BJ (cell line): ENCODE measurements at places on chromosomes 3 and 15.

DNA sequence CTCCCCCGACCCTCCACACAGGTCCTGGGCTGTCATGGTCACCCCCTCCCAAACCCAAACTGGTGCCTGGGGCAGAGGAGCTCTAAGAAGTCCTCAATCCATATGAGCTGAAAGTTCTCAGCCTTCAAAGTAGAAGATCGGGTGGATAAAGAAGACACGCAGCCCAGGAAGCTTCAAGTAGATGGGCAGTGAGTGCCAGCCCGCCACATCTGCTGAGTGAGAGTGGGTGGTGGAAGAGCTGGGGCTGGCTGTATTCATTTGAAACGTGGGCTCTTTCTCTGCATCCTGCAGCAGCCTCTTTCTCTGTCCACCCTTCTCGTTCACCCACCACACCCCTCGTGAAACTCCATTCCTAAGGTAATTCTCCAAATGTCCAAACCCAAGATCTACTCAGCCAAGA lies 363.8 kb upstream of the ICE2 start:
- DNase-seq: no peak

GRCh38 chr3:178522200-178523052 lies 13.8 kb upstream of the KCNMB2 start:
- no peak for DNase-seq

DNA sequence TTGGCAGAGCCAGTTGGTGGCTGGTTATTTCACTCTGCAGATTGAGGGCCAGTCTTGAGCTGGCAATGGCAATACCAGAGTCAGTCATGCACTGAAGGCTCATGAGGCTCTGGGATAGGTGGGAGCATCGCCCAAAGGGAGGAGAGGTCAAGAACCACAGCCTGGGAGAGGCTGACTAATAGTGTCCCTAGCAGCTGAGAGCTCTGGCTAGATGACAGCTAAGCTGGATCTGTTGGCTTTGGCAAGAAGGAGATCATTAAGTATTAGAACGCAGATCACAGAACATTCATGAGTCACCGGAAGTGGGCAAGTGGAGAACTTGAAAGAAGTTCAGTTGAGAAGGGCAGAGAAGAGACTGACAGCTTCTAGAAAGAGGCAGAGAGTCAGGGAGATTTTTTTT lies 521.1 kb downstream of the NR2F2 start:
- DNase-seq: no peak

DNA sequence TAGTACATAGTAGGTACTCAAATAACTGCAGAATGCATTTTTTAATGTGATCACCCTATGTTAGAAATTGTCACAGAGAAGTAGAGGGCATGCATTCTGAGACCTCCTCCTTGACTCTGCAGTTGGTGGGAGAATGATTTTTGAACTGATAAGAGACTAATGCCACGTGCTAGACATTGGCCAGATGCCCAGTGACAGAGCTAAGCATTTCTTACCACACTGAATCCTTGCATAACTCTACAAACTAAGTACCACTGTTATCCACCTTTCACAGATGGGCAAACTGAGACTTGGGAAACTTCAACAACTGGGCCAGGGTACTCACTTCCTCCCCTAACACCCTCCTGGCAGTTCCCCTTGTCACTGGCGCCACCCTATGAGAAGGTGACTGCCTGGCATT lies 33.5 kb upstream of the SPATA12 start:
- DNase-seq: no peak

DNA sequence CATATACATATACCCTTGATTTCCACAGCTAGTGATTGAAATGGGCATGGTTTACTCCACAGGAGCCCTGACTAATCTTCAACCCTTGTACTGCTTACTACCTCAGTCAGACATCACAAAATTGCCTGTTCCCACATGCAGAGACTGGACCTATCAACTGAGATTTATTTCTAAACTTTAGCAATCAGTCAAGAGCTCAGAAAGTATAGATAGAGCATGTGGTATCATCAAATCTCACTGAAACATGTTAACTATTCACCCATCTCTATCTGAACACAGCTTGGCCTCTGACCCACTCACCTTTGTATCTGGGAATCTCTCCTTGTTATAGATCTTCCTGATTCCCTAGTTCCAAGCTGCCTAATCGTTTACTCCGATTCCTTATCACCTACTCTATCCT lies 14.6 kb downstream of the ADAM10 start:
- no peak for DNase-seq

DNA sequence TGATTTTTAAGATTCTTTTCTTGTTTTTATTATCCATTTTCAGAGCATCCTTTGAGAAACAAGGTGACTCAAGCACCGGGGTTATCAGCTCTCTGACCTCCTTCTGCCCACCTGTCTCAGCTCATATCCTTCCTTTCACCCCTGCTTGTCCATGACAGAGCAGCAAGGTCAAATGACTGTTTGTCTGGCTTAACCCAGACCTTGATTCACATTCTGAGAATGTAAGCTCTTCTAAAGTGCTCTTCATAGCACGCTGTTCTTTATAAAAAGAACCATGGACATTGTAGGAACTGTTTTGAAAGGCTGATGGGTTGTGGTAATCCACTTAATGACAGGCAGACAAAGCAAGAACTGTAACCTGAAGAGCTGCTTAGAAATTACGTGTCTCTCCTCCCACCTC lies 122.5 kb downstream of the CHST2 start:
- no peak for DNase-seq

GRCh38 chr3:185630182-185630622 lies 44.1 kb downstream of the SENP2 start:
- DNase-seq: no peak

DNA sequence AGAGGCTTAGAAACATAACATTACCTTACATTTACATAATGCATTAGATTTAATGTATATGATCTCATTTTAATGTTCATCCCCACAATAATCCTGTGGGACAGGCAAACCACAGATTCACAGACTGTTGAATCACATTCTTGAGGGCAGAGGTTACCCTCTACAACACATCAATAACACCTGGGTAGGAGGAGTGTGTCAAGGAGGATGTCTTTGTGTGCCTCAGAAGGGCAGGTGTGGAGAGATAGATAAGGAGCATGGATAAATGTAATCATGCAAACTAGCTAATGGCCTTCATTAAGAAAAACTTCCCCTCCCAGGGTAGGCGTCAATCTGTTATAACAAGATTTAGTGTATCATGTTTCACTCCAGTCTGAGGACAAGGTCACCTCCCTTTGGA lies 12.9 kb upstream of the MB21D2 start:
- DNase-seq: no peak

GRCh38 chr3:63934041-63934866 lies 22.1 kb upstream of the SCAANT1 start:
- DNase-seq: no peak

- DNase-seq: no peak
These were observed 2.0 kb downstream of the TMEM62 start for GRCh38 chr15:43135351-43135750.

DNA sequence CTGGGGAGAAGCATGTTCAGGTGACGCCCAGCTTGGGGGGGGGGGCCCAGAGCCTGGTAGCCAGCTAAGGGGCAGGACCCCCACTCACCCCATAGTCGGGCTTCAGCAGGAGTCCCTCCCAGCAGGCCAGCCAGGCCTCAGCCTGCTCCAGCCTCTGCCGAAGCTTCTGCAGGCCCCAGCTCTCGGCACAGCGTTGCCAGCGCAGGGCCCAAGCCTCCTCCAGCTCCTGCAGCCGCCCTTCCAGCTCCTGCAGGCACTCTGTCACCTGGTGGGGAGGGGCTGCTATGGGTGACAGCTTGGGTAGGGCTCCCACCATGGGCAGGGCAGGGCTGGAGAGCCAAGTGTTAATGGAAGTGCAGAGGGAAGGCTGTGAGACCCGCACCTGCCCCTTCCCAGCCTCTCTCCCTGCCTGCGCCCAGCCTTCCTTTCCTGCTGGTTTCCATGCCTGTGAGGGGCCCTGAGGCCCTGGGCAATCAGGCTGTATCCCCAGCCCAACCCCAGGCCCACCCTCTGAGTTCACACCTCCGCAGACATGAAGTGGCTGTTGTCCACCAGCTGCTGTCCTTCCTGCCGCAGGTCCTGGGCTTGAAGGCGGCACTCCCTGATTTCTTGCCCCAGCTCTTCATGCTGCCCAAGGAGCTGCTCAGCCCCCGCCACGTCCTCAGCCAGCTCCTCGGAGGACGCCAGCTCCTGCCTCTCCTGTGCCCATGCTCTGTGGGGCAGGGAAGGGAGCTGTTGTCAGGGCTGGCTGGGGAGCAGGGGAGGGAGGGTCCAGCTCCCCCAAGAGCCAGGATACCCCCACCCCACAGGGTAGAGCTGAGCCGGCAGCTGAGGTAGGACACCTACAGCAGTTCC lies 14.3 kb downstream of the PLA2G4B start:
- no peak for DNase-seq

GRCh38 chr15:98292442-98293240 lies 332.1 kb downstream of the ARRDC4 start:
- no peak for DNase-seq

- DNase-seq: no peak
These were observed 36.0 kb downstream of the PDIA5 start for GRCh38 chr3:123102826-123103225.

DNA sequence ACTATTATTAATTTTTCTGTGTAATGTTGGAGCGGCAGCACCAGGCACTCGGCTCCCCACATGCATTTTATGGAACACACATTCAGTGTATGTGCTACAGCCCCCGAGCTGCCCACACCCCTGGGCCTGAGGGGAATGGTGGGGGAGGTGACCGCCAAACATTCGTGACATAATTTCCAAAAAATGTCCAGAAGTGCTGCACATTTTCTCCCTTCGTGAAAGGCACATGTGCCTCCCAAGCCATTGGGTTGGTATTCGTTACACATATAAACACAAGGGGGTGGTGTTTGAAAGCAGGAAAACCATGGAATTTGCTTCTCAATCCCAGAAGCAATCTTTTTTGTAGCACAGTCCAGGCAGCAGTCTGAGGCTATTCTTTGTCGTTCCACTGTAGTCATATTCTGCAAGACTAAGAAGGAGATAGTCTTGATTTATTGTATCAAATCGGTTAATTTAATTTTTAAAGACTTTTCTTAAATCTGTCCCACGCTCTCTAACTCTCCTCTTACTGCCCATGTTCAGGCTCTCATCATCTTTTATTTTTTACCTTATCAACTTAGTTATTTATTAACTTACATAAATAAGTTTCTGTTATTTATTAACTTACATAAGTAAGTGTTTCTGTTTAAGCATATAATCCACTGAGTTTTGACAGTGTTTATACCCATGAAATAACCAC lies 39.2 kb upstream of the POLR2M start:
- peak; percentile 68 for DNase-seq

DNA sequence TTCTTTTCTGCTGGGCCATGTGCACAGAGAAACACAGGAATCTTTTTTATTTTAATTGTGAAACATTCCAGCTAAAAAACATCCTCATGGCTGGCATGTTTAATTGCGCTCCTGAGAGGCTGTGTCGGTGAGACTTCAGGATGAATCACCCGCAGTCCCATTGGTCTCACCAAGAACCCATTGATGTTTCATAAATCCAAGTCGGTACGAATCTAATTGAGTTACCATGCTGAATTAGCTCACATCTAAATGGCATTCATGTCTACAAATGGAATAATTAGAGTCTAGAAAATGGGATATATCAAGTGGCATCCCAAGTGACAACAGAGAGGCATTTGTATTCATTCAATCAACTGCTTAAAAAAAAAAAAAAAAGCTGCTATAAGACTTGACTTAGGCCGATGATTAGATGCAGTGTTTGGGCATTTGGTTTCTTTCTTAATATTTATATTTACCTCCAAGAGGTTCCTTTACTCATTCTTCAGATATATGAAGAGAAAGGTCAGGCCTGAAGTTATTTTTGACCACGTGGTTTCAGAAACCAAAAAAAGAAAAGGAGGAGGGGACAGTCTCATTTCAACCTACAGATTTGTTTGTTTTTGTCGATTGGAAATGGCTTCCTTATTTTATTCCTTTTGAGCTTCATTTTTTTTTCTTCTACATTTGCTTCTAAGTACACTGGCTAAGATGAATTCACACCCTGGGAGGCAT lies 79.1 kb upstream of the FOXB1 start:
- DNase-seq: no peak

GRCh38 chr15:89450076-89451006 lies 46.0 kb downstream of the RHCG start:
- DNase-seq: no peak

- no peak for DNase-seq
These were observed 231.8 kb downstream of the TP63 start for GRCh38 chr3:189863031-189863430.

DNA sequence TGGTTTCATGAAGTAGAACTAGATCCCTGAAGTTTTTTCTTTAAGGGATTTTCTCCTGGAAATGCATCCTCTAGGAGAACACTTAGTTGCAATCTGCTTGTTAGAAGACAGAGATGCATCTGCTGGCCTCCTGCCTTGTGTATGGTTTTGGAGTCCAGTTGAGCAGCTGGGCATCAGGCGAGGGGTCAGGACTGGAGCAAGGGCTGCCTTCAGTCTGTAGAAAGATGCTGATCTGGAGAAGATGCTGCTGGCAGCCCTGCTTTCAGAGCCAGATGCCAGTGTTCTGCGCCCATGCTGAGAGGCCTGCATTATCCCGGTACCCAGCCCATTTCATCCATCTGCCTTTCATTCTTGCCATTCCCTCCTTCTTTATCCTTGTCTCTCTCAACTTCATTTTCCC lies 77.4 kb downstream of the CHCHD6 start:
- DNase-seq: no peak

GRCh38 chr15:52651868-52652267 lies 27.3 kb downstream of the ATOSA start:
- peak; percentile 58 for DNase-seq

DNA sequence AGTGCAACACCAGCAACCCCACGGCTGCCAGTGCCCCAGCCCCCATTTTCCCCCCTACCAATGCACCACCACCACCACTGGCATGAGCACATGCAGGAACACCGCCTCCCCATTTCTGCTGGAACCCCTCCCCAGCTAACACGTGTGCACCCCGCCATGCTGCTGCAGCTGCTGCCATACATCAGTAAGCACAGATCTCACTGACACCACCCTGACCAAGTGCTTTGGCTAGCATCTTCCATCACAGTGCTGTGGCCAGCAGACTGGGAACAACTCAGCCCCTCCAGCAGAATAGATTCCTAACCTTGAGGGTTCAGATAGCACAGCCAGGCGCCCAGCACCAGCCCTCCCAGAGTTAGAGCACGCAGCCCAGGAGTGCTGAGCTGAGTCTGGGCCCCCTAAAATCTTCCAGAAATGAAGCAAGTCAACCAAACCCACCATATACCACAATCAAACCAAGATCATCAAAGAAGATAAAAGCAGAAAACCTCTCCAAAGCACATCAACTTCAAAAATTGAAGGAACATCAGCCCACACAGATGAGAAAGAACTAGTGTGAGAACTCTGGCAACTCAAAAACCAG lies 81.2 kb upstream of the CDV3 start:
- DNase-seq: no peak

GRCh38 chr3:107627962-107628542 lies 105.3 kb downstream of the BBX start:
- no peak for DNase-seq

DNA sequence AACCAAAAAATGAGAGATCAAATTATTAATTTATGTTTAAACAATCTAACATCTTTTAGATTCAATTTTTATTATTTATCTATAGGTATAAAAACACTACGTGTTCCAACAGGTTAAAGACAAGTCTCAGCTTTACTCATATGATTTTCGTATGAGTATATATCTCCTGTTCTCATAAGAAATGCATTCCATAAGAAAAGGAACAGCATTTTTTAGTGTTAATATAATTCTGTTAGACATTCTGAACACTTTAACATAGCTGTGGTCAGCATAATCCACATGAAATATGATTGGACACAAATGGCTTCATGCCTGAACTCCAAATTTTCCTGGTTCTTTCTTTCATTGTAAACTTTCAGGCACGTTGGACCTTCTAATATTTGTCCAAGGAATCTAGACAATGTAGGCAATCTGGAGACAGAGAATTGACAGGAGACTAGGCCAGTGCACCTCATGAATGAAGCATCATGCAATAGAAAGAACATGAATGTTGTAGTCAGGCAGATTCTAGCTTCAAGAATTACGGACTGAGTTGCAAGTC lies 1122.0 kb upstream of the ALCAM start:
- no peak for DNase-seq
